Foreskin melanocyte (primary cell): ENCODE measurements at places on chromosomes 1 and 21.

DNA sequence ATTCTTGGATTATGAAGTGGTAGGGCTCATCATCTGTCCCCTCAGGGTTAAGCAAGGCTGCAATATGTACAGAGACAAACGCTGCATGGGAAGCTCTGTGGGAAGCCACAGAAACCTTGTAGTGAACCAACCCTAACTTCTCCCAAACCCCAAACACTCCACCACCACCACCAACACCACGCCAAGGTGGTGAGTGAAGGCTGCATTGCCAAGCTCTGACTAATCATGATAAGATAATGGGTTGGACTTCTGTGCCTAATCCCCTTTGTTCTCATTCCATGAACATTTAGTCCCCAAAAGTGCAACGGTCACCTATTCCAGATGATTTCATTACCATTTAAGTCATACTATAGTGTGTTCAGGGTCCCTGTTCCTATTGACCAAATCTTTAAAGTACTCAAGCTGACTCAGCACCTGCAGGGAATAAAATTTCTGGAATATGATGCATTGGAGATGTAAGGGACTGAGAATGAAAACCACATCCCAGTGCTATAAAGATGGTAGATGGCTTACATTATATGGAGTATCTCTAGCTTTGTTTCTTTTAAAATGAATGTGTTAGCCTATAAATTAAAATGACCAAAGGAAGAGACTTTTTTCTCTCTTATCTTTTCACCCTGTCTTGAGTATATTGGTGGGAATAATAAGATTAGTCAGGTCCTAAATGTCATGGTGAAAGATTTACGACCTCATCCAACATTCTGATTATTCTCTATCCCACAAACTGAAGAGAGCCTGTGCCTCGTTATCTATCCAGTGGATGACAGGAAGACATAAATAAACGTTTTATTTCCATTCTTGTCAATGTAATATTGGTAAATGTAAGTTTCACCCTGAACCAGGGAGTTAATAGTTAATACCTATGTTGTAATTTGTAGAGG lies 22.6 kb upstream of the PLD5 start:
- DNase-seq = no peak

- DNase-seq = no peak
Observed at GRCh38 chr1:169608226-169608625, 21.7 kb downstream of the SELP start.

GRCh38 chr1:165257969-165258459 lies 98.5 kb downstream of the LMX1A start:
- peak; percentile 56 for DNase-seq

- DNase-seq = no peak
Observed at GRCh38 chr1:56520016-56520601, 59.3 kb downstream of the PLPP3 start.
